Suppressor macrophage treated with lipopolysaccharide for 1 hour (primary cell): ENCODE measurements at places on chromosomes 4 and X.

- no peak for DNase-seq
Observed at GRCh38 chr4:145501051-145501660, 19.5 kb downstream of the SMAD1 start.

DNA sequence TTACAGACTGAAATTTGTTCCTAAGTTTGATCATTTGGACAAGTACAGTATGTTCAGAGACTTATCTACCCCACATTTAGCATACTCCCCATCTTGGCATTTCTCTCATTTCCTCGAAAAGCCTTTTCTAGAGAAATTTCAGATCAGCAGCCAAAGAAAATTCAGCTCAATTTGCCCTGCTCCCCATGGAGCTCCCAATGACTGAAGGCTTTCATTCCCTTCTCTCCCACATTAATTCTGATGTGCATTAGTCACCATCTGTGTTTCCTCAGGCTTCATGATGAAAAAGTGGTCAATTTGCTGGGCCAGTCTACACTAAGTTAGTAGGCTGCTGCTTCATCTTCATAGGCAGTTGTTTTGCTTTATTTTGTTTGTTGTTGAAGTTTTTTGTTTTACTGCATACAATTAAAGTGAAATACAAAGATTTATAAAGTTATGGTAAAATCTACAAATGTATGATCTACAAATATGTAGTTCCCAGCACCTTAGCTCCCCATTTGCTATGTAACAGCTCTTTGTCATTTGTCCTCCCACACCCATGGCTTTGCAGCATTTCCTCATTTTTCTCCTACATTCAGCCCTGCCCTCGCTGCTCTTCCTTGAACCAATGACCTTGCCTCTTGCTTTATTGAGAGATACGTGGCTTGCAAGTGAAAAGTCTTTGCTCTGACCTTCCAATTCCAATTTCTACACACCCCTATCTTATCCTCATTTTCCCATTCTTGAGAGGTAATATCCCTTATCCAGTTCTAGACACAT is 193.9 kb downstream of the ANAPC10 start:
- no peak for DNase-seq

- no peak for DNase-seq
Observed at GRCh38 chr4:73817341-73817740, 19.1 kb upstream of the CXCL6 start.

- no peak for DNase-seq
Observed at GRCh38 chr4:155904331-155904730, 835 bp downstream of the TDO2 start.

GRCh38 chr4:176708771-176709311 is 83.9 kb downstream of the VEGFC start:
- DNase-seq, result no peak

GRCh38 chr4:17336524-17336961 is 175.3 kb downstream of the QDPR start:
- no peak for DNase-seq

DNA sequence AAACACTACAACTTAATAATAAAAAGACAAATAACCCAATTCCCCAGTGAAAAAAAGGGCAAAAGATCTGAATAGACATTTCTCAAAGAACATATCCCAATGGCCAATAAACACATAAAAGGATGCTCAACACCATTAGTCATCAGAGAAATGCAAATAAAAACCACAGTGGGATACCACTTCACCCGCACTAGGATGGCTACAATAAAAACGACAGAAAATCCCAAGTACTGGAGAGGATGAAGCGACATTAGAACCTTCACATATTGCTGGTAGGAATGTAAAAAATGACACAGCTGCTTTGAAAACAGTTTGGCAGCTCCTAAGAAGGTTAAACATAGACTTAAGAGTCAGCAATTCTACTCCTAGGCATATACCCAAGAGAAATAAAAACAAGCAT is 140.6 kb upstream of the ARX start:
- DNase-seq, result no peak

GRCh38 chrX:24412637-24413363 is 52.3 kb upstream of the PDK3 start:
- peak; percentile 70 for DNase-seq

DNA sequence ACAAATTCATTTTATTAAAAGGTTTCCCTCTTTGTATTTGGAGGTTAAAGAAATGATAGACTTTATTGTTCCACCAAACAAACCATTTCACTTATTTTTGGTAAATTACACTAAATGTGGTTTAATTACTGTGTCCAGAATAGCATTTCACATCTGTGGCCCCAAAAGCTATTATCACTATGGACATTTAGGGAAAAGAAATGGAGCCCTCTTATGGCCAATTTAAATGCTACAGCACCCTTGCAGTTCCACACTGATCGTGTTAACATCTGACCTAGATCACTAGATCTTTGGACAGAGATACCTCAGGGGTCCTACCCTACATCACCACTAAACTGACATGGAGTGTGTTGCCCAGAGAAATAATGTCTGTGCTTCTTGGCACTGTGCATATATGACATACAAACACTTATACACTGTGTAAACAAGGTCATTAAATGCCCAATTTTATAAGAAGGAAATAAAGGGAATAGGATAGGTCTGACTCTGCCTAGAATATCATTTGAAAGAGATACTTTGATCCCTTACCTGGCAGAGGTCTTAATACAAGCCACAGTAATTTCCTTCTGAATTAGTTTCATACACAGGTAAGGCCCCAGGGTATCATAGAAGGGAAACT is 163.9 kb downstream of the KDR start:
- peak; percentile 56 for DNase-seq

GRCh38 chr4:48119646-48120045 is 14.4 kb downstream of the TXK start:
- no peak for DNase-seq

GRCh38 chr4:159298502-159298901 is 195.6 kb downstream of the RAPGEF2 start:
- DNase-seq, result no peak

DNA sequence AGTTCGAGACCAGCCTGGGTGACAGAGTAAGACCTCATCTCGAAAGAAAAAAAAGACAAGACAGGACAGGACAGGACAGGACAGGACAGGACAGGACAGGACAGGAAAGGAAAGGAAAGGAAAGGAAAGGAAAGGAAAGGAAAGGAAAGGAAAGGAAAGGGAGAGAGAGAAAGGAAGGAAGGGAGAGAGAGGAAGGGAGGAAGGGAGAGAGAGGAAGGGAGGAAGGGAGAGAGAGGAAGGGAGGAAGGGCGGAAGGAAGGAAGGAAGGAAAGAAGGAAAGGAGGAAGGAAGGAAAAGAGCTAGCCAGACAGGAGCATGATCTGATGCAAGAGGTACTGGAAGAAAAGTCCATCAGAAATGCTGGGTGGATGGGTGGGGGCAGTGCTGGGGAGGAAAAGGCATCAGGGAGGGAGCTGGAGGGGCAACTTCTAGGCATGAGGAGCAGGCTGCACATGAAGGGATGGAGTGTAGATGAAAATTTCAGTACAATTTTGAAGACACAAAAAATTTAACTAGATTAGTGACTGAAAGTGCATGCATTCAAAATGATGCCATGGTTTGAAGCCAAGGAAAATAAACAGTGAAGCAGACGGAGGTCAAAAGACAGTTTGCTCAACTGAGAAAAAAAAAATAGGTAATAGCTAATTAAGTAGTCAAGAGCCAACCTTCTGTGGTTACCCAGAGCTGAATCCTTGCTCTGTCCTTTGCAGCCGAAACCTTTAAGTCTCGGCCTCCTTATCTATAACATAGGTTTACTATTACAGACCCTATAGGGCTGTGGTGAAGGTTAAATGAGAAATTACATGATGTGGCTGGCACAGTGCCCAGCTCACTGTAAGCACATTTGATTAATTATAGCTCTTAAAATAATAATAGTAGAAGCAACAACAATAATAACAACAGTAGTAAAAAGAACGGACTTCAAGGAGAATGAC is 59.9 kb downstream of the ZNF827 start:
- DNase-seq, result no peak

DNA sequence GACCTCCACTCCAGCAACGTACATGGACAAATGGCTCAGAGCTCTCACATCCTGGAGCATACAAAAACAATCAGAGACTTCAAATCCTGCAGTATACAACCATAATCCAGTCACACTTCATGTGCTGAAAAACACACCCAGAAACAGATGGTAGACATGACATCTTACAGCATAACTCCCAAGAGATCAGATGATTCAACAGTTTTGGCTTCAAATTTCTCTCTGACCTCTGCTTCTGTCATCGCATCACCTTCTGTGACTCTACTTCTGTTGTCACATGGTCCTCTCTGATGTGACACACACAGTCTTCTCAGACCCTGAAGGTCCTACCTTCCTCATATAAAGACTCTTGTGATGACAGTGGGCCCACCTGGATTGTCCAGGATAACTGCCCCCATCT is 18.5 kb downstream of the SUV39H1 start:
- DNase-seq, result no peak

DNA sequence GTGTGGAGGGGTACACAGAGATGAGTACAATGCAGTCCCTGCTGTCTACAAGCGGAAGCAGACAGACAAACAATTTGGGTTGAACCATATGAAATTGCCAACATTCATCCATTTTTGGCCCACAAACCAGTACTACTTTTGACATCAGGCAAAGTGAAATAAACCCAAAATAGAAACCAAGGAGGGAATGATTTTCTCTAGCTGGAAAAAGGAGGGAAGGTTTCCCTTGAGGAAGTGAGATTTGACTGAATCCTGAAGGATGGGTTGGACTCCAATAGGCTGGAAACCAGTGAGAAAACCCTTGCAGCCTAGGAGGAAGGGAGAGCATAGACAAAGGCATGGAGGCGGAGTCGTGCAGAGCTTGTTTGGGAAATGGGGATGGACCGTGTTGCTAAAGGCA is 63.5 kb upstream of the PJA1 start:
- no peak for DNase-seq

DNA sequence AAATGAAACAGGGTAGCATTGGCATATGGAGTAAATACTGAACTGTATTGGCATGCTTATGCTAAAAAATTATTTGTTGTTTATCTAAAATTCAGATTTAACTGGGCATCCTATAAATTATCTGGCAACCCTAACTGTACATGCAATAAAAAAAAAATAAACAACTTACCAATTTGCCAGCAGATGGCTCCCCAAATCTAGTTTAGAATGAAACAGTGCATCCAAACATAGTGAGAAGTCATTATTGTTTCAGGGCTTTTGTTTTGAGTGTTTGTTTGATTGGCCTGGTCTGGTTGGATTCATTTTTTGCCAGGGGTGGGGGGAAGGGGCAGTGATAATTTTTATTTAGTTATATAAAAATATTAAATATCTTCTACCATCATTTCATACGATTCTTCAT is 12.8 kb upstream of the NSUN7 start:
- DNase-seq, result peak; percentile 63

GRCh38 chr4:54717694-54718093 is 59.9 kb downstream of the KIT start:
- no peak for DNase-seq

- DNase-seq, result no peak
Observed at GRCh38 chr4:81407726-81408125, 64.0 kb downstream of the RASGEF1B start.

DNA sequence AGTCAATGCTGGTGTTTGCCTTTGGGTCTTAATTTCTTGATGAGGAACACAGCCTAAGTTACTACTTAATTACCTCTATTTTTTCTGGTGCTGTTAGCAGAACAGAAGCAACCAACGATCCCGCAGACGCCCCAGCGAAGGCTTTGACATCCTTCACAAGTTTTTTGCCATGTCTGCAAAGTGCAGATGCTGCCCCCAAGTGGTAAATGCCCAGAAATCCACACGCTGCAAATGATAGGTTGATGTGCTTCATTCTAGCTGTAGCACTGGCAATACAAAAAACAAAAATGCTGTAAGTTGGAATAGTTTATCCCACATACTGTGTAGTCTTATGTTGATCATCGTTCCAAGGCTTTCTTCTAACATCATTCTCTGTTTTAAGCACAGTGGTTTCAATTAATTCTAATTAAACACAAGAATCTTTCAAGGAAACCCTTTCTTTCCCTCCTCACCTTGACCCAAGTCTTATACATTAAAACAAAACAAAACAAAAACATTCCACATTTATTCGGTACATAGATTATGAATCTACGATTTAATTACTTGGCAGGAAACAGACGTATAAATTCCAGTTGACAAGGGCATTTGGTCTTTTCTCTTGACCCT is 1.2 kb downstream of the PNPLA4 start:
- peak; percentile 56 for DNase-seq

DNA sequence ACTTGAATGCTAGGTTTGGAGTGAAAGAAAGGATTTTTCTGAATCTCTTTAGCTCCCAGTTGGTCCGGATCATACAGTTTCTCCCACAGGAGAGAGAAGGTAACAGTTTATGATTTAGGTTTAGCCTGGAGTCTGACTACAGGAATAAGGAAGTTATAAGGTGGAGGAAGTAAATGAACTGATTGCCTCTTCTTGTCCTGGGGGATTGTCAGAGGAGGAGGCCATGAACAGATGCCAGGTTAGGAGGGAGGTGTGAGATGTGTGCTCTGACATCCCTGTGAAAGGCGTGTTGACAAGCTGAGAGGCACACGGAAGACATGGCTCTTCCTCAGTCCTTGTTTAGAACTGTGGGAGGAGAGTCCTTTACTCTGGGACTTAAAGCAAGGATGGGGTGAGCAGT is 64.4 kb downstream of the CHRNA9 start:
- DNase-seq, result no peak

DNA sequence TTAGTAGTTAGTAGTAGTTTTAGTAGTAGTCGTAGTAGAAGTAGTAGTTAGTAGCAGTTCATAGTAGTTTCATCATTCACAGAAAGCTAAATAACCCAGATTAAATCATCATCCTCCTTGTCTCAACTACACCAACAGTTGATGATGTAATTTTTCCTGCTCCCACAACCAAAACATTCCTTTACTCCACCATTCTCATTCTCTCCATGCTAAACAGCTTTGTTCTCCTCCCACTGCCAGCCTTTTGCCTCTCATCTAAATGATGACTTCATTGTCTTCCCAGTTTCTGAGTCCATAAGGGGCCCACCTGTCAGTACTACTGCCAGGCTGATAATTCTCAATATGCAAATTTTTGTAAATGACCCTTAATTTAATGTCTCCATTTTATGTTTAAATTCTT is 68.9 kb downstream of the ARHGAP24 start:
- no peak for DNase-seq

- no peak for DNase-seq
Observed at GRCh38 chr4:70674191-70674590, 7.9 kb upstream of the JCHAIN start.

- DNase-seq, result no peak
Observed at GRCh38 chrX:568311-568710, 62.3 kb upstream of the SHOX start.
